Activated CD4-positive, alpha-beta memory T cell treated with anti-CD3 and anti-CD28 coated beads, Interleukin-2, amount 10 ng/mL, durations not matched to agents 7 days and 5 days (primary cell): ENCODE measurements at places on chromosomes 6 and 20.

- no peaks in the 10 kb centered on the region for H3K4me1 ChIP-seq
- H3K4me3 ChIP-seq = no peak overlapping the region
- H3K36me3 ChIP-seq = no peaks in the 10 kb centered on the region
- no peak overlapping the region for H3K27ac ChIP-seq
- H3K27me3 ChIP-seq = peaks cover 32% of the 10 kb centered on the region
Measured at GRCh38 chr20:46255440-46256104, 52.7 kb downstream of the CDH22 start.

GRCh38 chr6:8277769-8278168 is 157.6 kb downstream of the SLC35B3 start:
- H3K27ac ChIP-seq = no peak overlapping the region
- no peak for DNase-seq
- H3K4me1 ChIP-seq = no peaks in the 10 kb centered on the region
- no peak overlapping the region for H3K4me3 ChIP-seq

DNA sequence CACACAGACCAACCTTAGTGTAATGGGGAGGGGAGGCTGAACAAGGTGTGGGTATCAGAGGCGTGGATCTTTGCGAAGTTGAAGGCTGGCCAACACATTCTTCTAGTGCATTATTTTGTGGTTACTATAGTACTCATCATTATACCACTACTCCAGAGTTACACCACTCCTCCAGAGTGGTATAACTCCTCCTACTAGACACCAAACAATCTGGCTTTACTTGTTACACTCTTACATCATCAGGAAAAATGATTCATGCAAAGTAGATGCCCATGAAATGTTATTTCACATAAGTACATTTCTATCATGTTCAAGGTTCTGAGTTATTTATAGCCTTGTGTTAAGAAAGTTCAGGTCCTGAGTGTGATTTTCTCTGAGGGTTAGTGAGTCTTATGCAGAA is 443.1 kb upstream of the OPRM1 start:
- no peak for DNase-seq
- no peak overlapping the region for H3K27ac ChIP-seq
- no peaks in the 10 kb centered on the region for H3K27me3 ChIP-seq
- H3K4me1 ChIP-seq = peaks cover 3% of the 10 kb centered on the region
- H3K4me3 ChIP-seq = no peak overlapping the region

GRCh38 chr6:119986934-119987549 is 637.5 kb upstream of the MAN1A1 start:
- H3K27me3 ChIP-seq = no peaks in the 10 kb centered on the region
- H3K4me3 ChIP-seq = no peak overlapping the region
- H3K36me3 ChIP-seq = no peaks in the 10 kb centered on the region
- H3K4me1 ChIP-seq = no peaks in the 10 kb centered on the region
- H3K27ac ChIP-seq = no peak overlapping the region

- no peak overlapping the region for H3K4me3 ChIP-seq
- H3K27ac ChIP-seq = no peak overlapping the region
- no peaks in the 10 kb centered on the region for H3K27me3 ChIP-seq
- H3K4me1 ChIP-seq = peaks cover 3% of the 10 kb centered on the region
Measured at GRCh38 chr6:38477680-38478260, 162.0 kb downstream of the BTBD9 start.

- H3K4me1 ChIP-seq = no peaks in the 10 kb centered on the region
- no peak for DNase-seq
- no peaks in the 10 kb centered on the region for H3K27me3 ChIP-seq
- no peaks in the 10 kb centered on the region for H3K36me3 ChIP-seq
Measured at GRCh38 chr6:22087960-22088706, 208.7 kb downstream of the PRL start.

- no peaks in the 10 kb centered on the region for H3K36me3 ChIP-seq
- DNase-seq = no peak
- no peaks in the 10 kb centered on the region for H3K4me1 ChIP-seq
- H3K27me3 ChIP-seq = no peaks in the 10 kb centered on the region
- no peak overlapping the region for H3K4me3 ChIP-seq
Measured at GRCh38 chr20:9475456-9475855, 38.9 kb upstream of the LAMP5 start.
